ENCODE measurements at places on chromosomes 4 and X.

- DNase-seq = no peak
Measured at GRCh38 chr4:61445374-61446063, 245.4 kb downstream of the ADGRL3 start.

GRCh38 chr4:47669946-47670345 is 167.9 kb downstream of the CORIN start:
- DNase-seq = no peak

- DNase-seq = no peak
Measured at GRCh38 chr4:78803983-78804382, 27.8 kb downstream of the BMP2K start.

DNA sequence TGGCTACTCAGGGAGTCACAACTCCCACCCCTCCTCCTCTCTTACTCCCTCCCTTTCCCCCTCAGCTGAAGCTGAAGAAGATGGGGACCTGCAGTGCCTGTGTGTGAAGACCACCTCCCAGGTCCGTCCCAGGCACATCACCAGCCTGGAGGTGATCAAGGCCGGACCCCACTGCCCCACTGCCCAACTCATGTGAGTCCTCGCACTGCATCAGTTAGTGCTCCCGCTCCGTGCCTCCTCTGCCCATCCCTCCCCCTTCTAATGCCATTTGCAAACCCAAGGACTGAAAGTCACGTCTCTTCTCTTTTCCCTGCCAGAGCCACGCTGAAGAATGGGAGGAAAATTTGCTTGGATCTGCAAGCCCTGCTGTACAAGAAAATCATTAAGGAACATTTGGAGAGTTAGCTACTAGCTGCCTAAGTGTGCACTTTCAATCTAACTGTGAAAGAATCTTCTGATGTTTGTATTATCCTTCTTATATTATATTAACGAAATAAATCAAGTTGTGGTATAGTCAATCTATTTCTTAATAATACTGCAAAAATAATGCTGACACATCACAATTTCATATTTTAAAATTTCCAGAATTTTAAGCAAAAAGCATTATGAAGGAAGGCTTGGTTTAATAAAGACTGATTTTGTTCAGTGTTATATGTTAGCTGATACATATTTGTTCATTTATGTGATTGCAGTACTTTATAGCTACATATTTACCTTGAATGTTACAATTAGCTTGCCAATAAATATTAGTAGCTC is 800 bp downstream of the PF4V1 start:
- DNase-seq = no peak

- no peak for DNase-seq
Measured at GRCh38 chr4:175290401-175290800, 372.2 kb downstream of the ADAM29 start.

DNA sequence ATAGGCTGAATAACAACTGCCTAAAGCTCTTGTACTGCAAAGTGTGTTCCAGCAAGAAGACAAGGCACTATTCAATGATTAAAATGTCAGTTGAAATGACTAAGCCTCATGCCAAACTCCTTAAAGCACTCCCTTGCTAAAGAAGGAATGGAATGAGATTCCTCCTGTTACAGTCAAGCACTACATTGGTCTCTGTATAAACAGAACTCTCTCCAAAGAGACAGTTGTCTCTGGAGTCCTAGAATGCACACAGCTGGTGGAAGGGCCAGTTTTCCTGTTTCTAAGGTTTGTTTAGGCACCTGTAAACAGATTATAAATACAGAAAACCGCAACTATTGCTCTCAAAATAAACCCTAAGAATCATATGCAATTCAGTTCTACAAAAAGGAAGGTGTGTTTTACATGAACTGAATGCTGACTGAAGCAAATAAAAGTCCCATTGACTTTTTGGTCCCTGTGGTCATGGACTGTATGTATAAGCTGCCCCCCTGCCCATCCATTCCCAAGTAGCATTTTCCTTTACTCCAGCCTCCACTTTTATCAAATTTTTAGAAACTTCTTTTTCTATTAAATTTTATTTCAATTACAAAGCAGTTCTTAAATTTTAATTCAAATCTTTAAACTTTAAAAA is 47.0 kb downstream of the FAT1 start:
- DNase-seq = no peak

GRCh38 chr4:121977251-121978171 is 25.7 kb upstream of the TRPC3 start:
- no peak for DNase-seq

DNA sequence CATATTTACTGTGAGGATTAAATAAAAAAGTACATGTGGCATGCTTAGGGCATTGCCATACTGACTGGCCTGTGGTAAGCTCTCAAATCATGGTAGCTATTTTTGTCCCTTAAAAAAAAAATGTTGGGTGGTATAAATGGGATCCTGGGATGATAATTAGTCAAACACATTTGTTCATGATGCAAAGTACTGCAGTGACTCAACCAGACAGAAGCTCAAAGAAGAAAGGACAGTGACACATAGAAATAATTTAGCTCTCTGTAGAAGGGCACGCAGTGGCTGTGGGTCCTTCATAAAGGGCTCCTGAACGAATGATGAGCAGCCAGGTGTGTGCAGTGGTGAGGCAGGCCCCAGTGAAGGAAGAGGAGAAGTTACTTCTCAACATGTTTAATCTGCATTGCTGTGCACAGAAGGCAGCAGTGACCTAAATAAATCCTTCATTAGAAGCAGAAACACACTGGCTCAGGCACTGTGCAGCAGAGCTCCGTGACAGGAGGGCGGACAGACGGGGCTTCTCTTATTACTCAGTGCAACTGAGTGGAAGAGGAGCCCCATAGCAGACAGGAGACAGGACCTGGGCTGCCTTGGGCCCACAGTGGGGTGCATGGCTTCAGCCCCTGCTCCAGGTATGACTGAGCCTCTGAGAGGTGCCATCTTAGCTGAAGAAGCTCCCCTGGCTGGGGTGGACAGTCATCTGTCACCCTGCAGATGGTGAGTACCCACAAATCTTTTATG is 20.3 kb downstream of the HS3ST1 start:
- DNase-seq = no peak

DNA sequence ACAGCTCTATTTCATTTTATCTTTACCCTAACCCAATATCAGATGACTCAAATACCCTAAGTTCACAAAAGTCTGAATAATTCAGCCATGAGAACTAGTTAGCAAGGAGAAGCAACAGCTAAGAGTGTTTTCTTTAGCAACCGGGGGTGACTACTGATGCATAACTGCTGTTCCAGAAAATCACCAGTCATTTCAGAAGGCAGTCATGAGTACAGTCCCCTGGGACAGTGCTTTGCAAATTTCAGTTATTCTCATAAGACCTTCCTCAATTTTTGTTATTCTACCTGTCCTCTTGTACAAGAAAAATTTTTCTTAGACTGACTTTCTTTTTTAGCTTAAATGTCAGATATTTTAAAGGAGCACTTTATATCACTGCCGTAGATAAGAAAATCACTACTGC is 16.4 kb downstream of the BANK1 start:
- DNase-seq = no peak

- DNase-seq = no peak
Measured at GRCh38 chr4:98377559-98377958, 116.4 kb downstream of the RAP1GDS1 start.

DNA sequence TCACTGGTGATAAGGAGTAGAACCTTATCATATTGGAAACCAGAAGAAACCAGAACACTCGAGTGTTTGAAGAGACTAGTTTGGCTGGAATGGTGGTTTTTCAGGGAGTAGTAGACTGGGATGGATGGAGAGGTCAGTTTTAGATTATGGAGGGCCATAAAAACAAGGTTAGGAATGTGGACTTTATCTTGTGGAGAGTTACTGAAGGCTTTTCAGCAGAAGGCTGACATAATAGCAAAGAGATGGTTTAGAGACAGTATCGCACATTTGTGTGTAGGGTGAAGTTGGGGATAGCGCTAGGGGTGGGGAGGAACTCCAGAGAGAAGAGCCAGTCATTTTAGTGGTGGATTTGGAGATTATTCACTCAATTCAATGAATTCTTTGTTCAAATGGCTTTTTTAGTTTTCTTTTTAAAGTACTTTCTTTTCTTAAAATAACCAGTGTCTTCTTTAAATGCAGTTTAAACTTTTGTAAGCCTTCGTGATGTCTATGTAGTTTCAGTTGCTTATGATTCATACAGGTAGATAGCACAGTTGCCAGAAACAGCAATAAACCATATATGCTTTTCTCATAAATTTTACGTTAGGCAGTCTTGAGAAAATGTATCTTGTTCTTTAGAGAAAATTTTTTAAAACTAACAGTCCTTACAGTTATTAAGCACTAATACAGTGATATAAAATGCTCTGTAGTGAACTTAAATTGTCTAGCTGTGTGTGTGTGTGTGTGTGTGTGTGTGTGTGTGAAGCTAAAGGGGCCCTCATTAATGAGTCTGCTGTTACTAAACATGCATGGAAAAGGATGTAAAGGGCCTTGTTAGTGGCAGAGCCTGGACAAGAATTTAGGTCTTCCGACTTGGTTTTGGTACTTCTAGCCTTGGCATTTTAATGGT is 3.8 kb downstream of the ARHGAP10 start:
- DNase-seq = no peak

- DNase-seq = no peak
Measured at GRCh38 chr4:1784789-1785591, 8.1 kb upstream of the FGFR3 start.

- DNase-seq = peak; percentile 58
Measured at GRCh38 chr4:2009651-2010233, 968 bp upstream of the NELFA start.

DNA sequence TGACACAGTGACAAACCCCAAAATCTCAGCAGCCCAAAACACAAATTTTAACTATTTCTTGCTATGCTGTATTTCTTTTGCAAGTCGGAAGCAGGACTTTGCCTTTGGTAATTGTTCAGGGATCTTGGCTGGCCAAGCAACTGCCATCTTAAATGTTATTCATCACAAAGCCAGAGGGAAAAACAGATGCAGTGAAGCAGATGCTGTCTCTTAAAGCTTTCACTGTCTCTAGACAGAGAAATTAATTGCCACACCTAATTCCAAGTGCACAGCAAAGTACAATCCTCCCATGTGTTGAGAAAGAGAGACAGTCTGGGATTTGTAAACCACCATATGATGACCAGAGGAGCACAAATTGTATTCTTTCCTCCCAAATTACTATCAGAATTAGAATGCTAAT is 30.0 kb upstream of the GALNT7 start:
- DNase-seq = no peak

DNA sequence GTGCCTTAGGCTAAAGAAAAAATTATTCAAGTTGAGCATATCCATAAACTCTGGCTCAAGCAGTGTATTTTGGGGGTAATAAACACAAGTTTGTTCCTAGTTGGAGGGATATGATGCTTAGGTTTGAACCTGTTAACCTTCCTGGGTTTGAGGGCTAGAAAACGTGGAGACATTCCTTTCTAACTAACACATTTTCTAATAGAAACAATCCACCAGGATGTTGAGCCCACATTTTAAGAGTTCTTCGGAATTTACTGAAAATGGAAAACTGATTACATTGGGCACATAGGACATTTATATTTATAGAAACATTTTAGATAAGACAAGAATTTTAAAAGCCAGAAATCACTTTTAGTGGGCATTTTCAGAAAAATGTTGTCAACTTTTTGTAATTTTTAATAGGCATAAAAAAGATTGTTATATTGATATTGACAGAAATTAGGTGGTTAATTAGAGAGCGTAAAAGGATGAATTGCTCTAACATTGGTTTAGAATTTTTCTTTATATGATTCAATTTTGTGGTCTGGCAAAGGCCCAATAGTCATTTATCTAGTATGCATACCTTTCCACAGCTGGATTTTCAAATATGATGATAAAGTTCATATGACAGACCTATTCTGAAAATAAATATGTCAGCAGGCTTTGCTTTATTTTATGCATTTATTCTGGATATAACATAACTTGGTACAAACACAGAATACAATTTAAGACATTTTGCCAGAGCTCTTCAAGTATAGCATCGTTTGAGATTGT is 49.2 kb downstream of the CEP44 start:
- no peak for DNase-seq

DNA sequence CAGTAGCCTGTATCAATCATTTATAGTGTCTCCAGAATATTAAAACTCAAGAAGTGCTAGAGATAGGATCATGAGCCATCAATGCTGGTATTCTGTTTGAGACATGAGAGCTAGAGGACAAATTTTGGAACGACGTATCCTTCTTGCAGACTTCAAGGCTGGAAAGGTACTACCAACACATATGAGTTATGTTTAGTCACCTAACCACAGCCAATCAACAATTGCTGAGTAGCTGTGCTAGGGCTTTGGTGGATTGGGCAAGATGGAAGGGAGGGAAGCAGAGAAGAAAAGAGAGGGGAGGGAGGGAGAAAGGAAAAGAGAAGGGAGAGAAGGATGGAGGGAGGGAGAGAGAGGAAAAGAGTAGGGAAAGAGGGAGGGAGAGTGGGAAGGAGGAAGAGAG is 21.6 kb upstream of the RAI2 start:
- DNase-seq = no peak

GRCh38 chr4:150971901-150972300 is 43.2 kb downstream of the LRBA start:
- DNase-seq = no peak
